ENCODE measurements at places on chromosomes 12 and 14.

GRCh38 chr12:5792343-5792742 lies 152.7 kb downstream of the ANO2 start:
- DNase-seq = no peak

DNA sequence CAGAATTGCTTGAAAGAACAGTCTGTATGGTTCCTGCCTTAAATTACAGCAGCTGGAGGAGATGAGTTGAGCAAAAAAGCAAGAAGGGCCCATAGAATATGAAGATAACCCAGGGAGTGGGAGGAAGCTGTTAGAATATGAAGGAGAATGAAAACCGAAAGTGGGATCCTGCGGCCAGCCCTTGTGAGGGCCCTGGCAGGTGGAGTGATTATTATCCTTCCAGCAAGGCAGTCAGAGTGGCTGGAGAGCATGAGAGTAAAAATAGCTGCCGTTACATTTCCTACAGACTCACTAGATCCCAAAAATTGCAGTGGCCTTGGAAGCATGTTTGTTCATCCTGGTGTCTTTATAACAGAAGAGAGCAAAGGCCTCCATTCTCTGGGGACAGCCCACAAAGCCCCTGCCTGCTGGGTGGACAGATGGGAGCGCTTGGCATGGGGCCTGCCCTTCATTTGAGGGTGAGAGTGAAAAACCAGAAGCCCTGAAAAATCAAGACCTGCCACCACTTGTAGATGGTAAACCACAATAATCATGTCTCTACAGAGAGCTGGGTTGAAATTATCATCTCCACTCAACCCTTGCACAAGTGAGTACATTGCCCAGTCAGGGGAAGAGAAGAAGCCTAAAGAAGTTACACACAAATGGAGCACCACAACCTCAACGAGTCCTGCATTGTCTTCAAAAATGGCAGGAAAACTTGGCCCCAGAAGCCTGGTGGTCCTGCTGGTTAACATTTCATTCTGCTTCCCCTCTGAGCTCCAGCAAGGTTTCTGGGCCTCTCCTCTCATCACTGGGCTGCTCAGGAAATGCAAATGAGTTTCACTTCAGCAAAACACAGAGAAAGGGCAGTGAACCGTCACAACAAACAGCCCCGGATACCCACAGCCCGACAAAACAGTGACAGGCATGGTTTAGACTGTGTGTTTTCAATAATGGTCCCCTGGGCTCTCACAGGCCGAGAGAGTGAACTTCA lies 20.5 kb downstream of the ZDHHC22 start:
- DNase-seq = peak; percentile 61

DNA sequence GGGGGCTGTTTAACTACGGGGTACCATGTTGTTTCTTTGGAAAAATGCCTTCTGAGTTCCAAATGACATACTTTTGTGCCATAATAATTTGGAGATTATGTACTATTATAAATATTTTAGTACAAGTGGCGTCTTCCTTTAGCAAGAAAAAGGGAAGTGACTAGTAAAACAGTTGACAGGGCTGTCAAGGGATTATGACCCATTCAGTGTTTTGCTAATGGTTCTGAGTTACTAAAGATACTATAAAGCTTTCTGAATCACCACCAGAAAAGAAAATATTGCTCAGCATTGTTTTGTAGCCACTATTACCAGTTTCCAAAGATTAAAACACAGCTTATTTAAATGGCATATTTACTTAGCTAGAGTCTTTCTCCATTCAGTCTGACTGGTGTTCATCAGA lies 334.9 kb downstream of the SNAPC1 start:
- no peak for DNase-seq

DNA sequence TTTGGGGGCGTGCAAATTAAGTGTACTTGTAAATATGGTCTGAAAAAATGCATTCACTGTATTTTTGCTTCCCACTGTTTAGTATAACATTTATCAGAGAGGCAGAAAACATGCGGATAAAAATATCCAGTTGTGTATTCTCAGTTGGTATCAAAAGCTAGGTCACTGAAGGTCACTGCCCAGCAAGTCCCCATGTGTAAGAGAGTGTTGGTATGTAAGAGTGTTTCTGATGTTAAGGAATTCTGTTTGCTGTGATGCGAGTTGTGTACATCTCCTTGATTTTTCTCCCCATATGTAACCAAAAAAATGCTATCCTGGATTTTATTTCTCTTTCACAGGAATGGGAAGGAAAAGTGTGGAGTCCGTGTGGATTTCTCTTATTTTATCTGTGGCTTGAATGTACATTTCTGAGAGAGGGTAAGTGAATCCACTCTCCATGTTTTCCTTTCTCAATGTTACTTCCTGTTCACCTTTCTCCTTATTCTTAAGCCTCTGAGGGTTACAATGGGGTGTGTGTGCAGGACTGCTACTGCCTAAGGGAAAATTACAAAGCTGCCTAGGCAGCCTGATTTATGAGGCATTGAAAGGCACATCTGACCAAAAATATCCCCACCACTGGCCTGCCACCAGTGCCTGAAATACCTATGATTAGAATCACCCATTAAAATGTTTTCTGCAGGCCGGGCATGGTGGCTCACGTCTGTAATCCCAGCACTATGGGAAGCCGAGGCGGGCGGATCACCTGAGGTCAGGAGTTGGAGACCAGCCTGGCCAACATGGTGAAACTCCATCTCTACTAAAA lies 97.9 kb upstream of the USP44 start:
- no peak for DNase-seq

DNA sequence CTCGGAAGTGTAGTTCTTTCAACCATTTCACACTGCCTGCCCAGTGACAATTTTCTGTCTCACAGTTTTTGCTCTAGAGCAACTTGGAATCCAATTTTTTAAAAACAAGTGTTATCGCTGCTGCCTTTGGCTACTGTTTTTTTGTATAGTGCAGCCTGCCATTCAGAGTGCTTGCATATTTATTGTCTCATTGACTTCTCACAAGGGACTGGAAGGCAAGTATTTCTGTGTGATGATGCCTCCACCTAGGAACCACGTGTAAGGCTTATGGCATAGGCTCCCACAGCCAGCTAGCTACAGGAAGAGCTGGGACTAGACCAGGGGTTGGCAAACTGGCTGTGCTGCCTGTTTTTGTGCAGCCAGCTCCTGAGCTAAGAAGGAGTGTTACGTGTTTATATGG lies 903 bp downstream of the PARPBP start:
- peak; percentile 10 for DNase-seq

- DNase-seq = no peak
Observed at GRCh38 chr12:19972325-19973288, 395.7 kb upstream of the PDE3A start.

DNA sequence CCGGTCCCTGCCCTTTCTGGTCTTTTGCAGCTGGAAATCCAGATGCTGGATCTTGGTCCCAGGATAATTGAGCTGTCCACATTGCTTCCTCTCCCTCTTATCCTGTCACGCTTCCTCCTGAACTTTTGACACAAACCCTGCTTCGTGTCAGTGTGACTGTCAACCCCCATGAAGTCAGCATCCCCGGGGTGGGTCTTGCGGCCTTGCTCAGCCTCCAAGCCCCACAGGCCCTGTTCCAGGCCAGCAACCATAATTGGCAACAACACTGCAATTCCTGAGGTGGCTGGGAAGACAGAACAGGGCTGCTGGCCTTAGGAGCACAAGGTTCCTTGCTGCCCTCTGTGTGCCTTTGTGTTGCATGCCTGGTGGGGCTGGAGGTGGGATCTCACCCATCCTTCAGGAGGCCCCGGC lies 74.9 kb downstream of the NTF3 start:
- DNase-seq = no peak

- no peak for DNase-seq
Observed at GRCh38 chr12:3700861-3701260, 52.0 kb downstream of the CRACR2A start.

- DNase-seq = no peak
Observed at GRCh38 chr14:87491816-87492215, 501.2 kb downstream of the GALC start.

GRCh38 chr12:64082866-64083268 lies 139.2 kb downstream of the KICS2 start:
- DNase-seq = no peak

- DNase-seq = no peak
Observed at GRCh38 chr14:102571043-102571442, 21.4 kb upstream of the RCOR1 start.

GRCh38 chr12:685388-685787 lies 22.1 kb upstream of the NINJ2 start:
- peak; percentile 92 for DNase-seq

GRCh38 chr12:122004633-122005071 lies 17.0 kb upstream of the BCL7A start:
- DNase-seq = no peak

- no peak for DNase-seq
Observed at GRCh38 chr12:117819160-117819559, 149.6 kb downstream of the KSR2 start.

DNA sequence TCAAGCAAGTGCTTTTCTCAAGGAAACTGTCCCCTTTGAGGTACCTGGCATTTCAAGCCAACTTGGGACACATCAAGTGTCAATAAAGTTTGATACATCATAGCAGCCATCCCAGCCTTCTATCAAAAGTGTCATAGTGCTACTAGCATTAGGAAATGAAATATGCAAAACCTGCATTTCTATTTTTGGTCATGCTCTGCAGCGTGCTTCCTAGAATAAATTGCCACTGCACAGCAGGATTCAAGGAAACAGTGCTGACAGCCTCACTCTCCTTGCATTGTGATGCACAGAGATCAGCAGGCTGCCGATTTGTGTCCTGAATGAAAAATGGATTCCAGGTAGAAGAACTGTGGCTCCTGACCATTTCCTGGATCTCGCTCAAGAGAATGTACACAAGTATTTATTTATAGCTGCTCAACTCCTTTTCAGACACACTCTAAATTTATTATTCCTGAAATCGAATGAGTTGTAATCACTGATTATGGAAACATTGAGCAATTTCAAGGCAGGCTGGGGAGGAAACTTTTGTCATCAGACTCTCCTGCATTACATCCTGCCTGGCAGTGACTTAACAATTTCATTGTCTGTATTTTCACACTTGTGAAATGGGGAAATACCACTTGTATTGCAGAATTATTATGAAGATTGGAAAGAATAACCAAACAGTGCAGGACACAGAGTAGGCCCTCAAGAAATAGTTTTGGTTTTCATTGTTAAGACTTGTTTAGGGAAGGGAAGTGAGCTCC lies 120.9 kb downstream of the SLC38A6 start:
- no peak for DNase-seq

DNA sequence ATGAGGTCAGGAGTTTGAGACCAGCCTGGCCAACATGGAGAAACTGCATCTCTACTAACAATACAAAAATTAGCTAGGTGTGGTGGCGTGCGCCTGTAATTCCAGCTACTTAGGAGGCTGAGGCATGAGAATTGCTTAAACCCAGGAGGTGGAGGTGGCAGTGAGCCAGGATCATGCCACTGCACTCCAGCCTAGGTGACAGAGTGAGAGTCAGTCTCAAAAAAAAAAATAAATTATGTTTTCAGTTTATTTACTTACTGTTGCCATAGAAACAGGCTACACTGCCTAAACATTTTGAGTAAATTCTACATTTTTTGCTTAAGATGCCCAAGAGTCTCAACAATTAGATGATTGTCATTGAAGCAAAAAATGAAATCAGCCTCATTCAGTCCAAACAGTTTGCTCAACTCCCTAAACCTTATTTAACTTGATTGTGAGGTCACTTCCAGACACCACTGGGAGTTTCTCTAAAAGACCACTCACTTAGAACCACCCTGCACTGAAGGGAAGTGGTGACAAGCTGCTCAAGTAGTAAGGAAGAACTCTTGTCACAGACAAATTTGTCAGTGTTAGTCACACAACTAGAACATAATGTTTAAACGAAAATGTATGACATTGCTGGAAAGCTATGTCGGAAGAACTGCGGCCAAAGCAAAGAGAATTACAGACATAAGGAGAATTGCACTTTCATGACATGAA lies 9.8 kb upstream of the GNPNAT1 start:
- DNase-seq = no peak

GRCh38 chr14:53979113-53979681 lies 22.6 kb upstream of the BMP4 start:
- DNase-seq = no peak

DNA sequence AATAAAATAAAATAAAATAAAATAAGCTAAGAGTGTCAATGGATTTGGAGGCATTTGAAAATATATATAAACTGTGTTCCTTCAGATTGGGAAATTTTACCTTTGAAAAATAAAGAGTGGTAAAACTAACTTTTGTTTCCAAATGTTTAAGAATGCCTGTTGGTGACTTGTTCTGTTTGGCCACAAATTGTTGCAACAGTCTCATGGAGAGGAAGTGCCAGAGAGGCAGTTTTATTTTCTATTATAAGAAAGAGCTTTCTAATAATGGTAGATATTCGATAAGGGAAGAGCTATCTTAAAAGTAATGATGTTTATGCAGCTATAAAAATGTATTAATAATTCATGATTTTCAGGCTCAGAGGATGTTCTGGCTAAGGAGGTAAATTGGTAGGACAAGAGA lies 68.8 kb upstream of the MDGA2 start:
- no peak for DNase-seq

GRCh38 chr12:70121562-70121961 lies 121.7 kb upstream of the CNOT2 start:
- no peak for DNase-seq

GRCh38 chr12:56931474-56931978 lies 2.7 kb downstream of the SDR9C7 start:
- peak; percentile 14 for DNase-seq

DNA sequence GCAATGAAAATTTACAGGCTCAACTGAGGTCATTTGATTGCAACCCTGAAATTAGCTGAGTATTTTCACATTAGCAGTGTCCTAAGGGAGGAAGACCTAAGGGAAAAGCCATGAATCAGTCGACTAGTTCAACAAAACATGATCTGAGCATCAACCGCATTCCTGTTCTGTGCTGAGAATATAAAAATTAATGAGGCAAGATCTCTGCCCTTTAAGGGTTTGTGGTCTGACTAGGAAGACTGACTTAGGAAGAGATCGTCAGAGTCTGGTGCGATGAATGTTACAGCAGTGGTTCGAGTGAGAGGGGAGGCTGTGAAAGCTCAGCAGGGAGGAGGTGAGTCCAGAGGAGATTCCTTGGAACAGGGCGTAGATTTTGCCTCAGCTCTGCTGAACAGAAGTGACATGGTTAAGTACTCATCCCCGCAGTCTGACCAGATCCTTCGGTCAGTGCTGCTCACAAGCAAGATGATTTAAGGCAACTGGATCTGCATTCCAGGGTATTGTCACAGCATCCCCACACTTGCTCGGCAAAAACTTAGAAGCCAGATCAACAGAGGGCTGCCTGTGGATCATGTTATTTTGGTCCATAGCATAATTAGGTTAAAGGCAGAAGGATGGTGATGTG lies 49.6 kb downstream of the BMAL2 start:
- no peak for DNase-seq

- DNase-seq = no peak
Observed at GRCh38 chr12:9809866-9810265, 17.4 kb upstream of the KLRF1 start.

DNA sequence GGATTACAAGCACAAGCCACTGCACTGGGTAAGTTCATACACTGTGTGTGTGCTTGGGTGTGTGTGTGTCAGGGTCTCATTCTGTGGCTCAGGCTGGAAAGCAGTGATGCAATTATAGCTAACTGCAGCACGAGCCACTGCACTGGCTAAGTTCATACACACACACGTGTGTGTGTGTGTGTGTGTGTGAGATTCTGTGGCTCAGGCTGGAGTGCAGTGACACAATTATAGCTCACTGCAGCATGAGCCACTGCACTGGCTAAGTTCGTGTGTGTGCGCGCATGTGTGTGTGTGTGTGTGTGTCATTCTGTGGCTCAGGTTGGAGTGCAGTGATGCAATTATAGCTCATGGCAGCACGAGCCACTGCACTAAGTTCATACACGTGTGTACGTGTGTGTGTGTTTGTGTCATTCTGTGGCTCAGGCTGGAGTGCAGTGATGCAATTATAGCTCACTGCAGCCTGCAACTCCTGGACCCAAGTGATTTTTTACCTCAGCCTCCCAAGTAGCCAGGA lies 85.4 kb downstream of the HECTD1 start:
- DNase-seq = no peak

Measured in activated CD4-positive, alpha-beta T cell treated with anti-CD3 and anti-CD28 coated beads, Interleukin-2, amount 10 ng/mL, durations not matched to agents 7 days and 5 days (primary cell).